Activated CD4-positive, CD25-positive, alpha-beta regulatory T cell treated with anti-CD3 and anti-CD28 coated beads, Interleukin-2, amount 50 U/mL, for 72 hours (primary cell): ENCODE measurements at places on chromosomes 4 and X.

DNA sequence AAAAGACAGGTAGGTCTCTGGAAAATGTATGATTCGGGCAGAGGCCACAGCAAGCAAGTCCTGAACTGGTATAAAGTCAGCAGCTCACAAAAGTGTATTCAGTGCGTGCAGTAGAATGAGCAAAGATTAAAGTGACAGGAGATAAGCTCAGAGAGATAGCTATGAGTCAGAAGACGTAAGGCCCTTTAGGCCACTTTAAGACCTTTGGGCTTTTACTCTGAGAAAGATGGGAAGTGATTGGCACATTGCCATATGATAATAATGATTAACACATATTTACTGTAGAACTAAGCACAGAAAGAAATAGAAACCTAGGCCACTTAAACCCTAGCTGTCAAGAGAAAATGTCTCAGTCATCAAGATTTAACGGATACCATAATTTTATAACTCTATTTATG, 51.7 kb downstream of the TBCK start:
- no peak for DNase-seq

- DNase-seq = no peak
These were observed 28.6 kb downstream of the IDS start for GRCh38 chrX:149476513-149476912.

DNA sequence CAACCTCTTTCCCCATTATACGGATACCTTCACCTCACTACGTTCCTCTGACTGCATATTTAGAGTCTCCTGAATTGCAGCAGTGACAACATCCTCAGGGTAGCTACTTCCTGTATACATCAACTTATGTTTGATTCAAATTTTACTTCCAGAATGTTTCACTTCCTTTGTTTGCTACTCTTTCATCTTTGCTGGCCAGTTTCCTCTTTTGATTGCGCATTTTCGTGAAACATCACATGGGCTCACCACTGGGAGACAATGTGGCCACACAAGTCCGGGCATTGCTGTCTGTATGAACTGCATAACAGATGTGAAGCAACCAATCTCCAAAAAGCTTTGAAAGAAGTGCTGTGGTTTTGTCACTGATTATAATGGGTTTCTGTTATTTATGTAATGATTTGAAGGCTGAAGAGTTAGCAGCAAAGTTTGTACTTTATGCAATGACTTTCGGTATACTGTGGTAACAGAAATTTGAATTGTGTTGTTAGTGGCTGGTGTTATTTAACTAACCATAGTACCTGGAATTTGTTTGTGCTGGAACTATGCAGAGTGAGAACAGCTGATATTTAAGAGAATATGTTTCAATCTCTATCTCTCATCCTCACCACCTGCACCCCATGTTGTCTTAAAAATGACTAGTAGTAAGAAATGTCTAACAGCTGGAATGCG, 7.4 kb downstream of the SNCA start:
- no peak for DNase-seq

- no peak for DNase-seq
These were observed 123.9 kb downstream of the MID1 start for GRCh38 chrX:10496345-10496965.

DNA sequence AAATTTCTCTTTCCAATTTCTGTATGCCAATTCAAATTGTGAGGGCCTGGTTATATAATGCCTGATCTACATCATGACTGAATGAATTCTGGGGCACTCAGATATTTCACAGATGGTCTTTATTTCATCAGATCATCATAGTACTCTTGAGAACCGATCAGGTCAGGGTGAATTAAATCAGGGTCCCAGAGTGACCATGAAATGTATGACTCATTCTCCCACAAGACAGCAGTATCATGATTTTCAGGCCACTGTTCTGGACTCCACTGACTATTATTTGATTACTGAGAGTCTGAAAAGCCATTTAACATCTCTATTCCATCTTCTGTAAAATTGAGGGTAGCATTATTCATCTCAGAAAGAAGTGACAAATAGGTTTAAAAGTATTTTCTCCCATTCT, 471.5 kb downstream of the ADGRL3 start:
- DNase-seq = no peak

- DNase-seq = no peak
These were observed 327.2 kb upstream of the CNKSR2 start for GRCh38 chrX:21047034-21047455.

GRCh38 chr4:76984127-76984526, 34.6 kb downstream of the SEPTIN11 start:
- DNase-seq = no peak

DNA sequence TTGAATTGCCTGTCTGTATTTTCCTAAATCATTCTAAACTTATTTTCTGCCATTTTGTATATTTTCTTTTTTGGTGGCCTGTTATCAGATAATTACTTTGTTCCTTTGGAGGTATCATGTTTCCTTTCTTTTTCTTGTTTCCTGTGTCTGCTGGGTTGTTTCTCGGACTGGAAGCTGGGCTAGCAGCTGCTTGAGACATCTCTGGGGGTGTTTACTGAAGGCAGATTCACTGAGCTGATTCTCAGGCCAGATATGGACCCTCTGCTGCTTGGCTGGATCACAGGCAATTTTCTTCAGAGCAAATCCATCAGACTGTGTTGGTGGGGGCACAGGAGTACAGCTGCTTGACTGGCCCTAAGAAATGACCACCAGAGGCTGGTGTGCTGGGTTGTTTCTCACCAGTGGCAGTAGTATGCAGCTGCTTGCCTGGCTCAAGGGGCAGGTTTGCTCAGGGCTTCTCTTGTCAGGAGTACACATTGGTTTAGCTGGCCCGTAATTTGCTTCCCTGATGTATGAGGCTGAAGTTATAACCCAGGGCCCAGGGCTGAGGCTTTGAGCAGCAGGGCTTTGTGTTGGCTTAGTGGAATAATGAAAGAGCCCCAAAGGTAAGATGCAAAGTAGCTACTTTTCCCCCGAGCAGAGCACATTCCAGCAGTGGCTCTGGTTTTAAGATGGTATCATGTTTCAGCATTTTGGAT, 680.6 kb downstream of the TECRL start:
- DNase-seq = no peak
